ENCODE measurements at places on chromosomes 1 and 21. TPM values are rescaled to one million over a fixed set of nuclear protein-coding genes. Genes with fewer than 3 reads are reported as not detected.

GRCh38 chr1:112529301-112529700, 20.5 kb downstream of the WNT2B start:
- DNase-seq, result no peak

Gene SLFNL1
- total RNA-seq, result 0.20 TPM

GRCh38 chr1:61233121-61233660, 150.8 kb downstream of the NFIA start:
- no peak for DNase-seq

- no peak for DNase-seq
Measured at GRCh38 chr1:219109424-219110018, 64.2 kb upstream of the LYPLAL1 start.

DNA sequence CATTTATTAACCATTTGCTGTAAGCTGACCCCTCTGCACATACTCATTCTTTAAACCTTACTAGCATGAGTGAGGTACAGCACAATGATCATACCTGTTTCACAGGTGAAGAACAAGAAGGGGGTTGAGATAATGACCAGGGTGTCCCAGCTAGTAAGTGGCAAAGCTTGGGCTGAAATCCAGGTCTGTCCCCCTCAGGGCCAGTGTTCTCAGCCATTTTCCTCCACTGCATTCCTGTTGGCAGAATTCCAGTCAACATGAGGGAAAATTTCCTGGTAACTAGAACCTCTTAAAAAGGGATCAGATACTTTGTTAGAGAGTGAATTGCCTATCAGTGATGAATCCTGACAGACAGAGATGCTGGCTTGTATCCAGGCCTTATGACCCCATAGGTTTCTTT, 48.1 kb downstream of the SPATA46 start:
- DNase-seq, result no peak

Gene NBPF26
- 1.0 TPM for total RNA-seq

Gene A3GALT2
- 0.71 TPM for total RNA-seq

- no peak for DNase-seq
Measured at GRCh38 chr1:15485636-15486035, 9.7 kb downstream of the CELA2B start.

GRCh38 chr1:243882276-243882675, 32.2 kb upstream of the AKT3 start:
- DNase-seq, result no peak

DNA sequence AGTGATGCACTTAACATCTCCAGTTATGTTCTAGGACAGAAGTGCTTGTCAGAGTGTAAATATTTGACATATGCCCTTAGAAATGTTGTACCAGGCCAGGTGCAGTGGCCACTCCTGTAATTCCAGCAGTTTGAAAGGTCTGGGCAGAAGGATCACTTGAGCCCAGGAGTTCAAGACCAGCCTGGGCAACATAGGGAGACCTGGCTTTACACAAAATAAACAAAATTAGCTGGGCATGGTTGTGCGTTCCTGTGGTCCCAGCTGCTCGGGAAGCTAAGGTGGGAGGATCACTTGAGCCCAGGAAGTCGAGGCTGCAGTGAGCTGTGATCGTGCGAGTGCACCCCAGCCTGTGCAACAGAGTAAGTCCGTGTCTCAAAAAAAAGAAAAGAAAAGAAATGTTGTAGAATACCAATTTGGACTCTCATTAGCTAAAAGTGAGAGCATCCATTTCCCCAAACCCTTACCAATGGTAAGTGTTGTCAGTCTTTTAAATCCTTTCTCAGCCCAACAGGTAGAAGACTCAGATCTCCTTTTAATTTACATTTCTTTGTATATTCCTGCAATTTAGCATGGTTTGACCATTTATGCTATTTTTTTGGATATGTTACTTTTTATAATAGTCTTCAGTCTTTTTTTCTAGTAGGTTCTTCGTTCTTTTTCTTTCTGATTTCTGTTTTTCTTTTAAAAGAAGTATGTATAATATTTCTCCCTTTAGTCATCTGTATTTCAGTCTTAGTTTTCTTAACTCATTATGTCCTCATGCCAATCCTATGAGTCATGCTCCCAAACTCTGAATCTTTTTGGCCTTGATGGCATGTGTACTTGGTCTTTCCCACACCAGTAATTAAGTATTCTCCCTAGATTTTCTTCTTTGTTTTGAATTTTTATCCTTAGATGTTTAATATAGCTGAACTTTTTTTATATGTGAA, 74.4 kb downstream of the CAMTA1 start:
- DNase-seq, result no peak

Data from glutamatergic neuron (in vitro differentiated cells).